Fibroblast of skin of back (primary cell): ENCODE measurements at places on chromosomes 3 and 15.

- DNase-seq = peak; percentile 89
These were observed 88.6 kb upstream of the ZNF385D start for GRCh38 chr3:21839592-21839991.

- DNase-seq = no peak
These were observed 42.9 kb downstream of the CHDH start for GRCh38 chr3:53803124-53803815.

- DNase-seq = no peak
These were observed 100.2 kb upstream of the BOC start for GRCh38 chr3:113111011-113111707.

DNA sequence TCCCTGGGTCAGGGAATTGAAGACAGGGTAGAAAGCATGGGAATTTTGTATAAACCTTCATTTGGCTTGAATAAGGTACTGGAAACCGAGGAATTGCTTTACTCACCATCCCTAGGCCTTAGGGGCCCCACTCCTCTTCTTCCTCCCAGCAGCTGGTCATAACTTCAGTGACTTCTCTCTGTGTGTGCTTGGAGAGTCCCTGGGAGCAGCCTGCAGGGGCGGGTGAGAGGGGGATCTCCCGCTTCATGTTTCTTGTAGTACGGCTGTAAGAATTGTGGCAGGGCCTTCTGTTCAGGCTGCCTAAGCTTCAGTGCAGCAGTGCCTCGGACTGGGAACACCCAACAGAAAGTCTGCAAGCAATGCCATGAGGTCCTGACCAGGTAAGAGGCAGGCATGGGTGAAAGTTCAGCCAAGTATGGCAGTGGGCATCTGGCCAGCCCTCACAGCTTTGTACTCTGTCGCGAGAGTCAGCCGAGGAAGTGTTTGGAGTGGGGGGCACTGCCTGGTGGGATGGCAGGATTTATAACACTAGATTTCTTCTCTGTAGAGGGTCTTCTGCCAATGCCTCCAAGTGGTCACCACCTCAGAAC lies 1.7 kb upstream of the DNAJC17 start:
- DNase-seq = no peak

GRCh38 chr3:20023623-20024405 lies 11.8 kb upstream of the PP2D1 start:
- no peak for DNase-seq

DNA sequence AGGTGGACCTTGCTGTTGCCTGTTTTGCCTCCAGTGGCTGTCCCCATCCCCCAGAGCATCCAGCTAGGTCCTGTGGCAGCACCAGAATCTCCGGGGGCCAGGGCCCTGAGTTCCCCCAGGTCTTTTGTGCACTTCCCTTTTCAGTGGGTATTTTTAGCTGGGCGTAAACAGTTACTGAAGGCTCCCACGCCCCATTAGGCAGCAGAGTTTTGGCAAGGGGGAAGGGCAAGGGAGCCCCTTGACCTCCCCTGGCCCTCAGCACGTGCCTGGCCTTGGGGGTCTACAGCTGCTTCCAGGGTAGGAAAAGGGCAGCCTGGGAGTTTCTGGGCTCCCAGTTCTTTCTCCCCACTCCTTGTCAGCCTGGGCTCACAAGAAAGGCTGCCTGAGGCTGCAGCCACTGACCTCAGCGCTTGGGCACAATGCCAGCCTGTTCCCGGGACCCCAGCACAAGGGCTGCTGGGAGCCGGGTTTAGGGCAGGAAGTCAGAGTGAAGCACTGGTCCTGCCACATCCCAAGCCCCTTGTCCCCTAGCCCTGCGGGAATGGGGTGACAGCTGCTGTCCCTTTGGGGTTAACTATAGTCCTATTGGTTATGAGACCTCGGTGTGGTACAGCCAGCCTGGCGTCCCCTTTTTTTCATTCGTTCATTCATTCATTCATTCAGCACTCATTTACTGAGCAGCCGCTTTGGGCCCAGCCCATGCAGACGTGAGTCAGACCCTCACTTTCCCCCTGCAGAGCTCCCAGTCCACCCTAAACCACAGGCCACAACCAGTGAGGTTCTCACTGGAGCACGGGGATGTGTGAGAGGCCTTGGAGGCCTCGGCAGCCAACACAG lies 8.4 kb downstream of the CSK start:
- peak; percentile 88 for DNase-seq

GRCh38 chr15:31848621-31849020 lies 181.7 kb upstream of the CHRNA7 start:
- no peak for DNase-seq

- DNase-seq = no peak
These were observed 47.0 kb downstream of the LRRFIP2 start for GRCh38 chr3:37127340-37127739.

DNA sequence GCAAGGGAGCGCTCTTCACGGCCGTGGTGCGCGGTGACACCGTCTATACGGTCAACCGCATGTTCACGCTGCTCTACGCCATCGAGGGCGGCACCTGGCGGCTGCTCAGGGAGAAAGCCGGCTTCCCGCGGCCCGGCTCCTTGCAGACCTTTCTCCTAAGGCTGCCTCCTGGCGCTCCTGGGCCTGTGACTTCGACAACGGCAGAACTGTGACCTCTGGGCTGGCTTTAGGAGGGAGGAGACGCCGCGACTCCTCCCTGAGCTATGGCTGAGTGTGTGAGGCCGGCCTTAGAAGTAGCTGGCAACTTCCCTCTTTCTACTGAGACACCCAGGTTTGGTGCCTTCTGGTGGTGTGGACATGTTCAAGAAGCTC lies 1.4 kb downstream of the KBTBD13 start:
- peak; percentile 57 for DNase-seq

DNA sequence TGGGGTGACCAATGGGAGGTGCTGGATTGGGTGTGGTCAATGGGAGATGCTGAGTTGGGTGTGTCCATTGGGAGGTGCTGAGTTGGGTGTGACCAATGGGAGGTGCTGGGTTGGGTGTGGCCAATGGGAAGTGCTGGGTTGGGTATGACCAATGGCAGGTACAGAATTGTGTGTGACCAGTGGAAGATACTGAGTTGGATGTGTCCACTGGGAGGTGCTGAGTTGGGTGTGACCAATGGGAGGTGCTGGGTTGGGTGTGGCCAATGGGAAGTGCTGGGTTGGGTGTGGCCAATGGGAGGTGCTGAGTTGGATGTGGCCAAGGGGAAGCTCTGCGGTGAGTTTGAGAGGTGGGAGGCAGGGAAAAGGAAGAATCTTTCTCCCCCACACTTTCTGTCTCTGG lies 250.0 kb upstream of the PROK2 start:
- no peak for DNase-seq

DNA sequence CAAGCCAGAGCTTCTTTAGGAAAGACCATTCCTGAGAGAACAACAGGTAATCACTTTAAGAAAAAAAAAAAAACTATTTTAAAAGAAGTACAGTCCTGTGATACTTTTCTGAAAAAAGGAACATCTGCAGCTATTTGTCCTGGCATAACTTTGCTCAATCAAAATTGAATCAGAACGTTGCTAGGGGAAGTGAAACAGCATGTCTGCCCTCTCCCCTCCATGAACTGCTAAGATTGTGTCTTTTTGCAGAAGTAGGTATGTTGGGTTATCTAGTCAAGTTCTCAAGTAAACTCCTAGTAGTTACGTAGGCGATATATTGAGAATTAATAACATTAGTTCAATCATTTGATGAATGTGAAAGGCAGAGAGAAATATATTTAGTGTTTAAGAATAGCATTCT lies 1013.3 kb downstream of the TUSC7 start:
- no peak for DNase-seq

DNA sequence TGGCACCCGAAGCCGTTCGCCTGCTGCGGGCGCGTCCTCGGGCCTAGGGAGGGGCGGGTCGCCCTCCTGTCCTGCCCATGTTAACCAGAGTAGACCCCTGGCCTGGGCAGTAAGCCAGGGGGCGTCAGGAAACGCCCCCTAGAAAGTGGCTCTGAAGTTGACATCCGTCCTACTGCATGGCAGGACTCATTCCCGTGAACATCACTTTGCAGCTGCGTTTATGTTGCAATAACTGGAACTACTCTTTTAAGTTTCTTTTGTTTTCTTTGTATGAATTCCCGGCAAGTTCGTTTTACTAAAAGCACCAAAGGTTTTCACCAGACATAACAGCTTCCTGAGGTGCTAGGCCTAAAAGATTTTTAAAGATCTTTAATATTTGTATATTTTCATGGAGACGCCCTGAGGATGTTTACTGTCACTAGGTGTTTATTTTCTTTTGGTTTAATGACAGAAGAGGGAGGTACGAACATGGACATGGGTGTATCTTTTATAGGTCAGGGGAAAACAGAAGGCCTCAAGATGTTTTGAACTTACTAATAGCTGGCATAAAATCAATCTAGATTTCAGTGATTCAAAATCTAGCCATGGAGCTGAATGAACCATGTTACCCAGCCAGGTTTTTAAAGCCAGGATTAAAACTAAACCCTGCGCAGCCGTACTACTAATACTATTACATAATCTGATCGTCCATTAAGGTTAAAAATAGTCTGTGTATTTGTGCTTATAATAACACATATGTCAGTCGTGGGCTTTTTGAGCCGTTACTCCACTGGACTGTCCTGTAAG lies 1.0 kb downstream of the C15orf61 start:
- peak; percentile 16 for DNase-seq

DNA sequence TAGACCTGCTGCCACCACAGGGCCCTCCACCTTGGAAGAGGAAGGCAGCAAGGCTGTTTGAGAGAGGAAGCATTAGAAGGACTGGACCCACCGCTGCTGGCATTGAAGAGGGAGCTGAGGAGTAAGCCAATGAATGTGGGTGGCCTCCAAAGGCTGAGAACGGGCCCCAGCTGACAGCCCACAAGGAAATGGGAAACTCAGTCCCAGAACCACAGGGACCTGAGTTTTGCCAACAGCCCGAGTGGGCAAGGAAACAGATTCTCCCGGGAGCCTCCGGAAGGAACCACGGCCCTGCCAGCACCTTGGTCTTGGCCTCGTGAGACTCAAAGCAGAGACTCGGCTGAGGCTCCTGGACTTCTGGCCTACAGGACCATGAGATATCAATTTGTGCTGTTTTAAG lies 95.4 kb upstream of the SNRPA1 start:
- DNase-seq = no peak

- no peak for DNase-seq
These were observed 101.3 kb downstream of the WDR76 start for GRCh38 chr15:43928152-43928551.

DNA sequence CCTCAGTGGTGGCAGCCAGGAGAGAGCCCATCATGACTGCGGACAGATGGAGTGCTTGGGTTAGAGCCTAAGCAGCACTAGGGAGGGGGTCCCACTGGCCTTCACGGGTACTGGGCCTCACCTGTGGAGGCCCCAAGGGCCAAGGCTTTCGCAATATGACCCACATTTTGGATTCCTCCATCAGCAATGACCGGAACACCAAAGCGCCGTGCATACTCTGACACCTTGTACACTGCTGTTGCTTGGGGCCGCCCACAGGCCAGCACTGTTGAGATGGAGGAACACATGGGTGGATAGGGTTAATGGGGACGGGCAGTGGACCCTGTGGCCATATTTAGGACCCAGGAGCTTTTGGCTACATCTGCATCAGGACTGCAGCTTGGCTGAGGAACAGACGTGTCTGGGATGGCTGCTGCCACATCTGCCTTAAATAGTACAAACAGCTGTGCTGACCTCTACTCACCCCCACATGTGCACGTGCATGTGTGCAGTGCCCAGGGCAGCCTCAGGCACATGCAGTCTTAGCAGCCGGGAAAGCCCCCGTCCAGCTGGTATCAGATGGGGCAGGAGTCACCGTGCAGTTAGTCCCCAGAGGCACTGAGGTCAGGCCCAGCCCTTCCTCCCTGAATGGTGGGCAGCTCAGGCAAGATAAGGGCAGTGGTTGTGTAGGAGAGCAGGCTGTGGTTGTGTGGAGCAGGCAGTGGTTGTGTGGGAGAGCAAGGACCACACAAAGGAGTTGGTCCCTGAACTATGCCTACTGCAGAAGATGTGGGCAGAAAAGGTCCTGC lies 3.3 kb downstream of the NDUFAF3 start:
- DNase-seq = no peak

GRCh38 chr15:69896606-69897005 lies 201.1 kb downstream of the TLE3 start:
- DNase-seq = peak; percentile 48

GRCh38 chr3:15919971-15920370 lies 122.2 kb upstream of the ANKRD28 start:
- no peak for DNase-seq

DNA sequence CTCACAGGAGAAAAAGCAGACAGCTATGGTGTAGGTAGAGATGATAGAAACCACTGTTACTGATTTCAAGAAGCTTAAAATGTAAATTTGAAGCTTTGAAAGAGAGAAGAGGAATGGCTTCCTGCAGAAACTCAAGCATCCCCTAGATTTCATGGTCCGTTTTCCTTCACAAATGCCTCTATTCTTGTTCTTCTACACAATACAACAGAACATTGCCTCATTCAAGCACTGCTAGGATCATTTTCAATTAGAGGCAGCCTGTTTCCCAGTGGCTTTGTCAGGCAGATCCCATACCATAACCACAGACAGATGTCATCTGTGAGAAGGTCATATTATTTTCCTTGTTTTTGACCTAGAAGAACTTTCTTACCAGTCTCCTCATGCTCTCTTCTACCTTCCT lies 77.9 kb upstream of the SPRED1 start:
- no peak for DNase-seq

DNA sequence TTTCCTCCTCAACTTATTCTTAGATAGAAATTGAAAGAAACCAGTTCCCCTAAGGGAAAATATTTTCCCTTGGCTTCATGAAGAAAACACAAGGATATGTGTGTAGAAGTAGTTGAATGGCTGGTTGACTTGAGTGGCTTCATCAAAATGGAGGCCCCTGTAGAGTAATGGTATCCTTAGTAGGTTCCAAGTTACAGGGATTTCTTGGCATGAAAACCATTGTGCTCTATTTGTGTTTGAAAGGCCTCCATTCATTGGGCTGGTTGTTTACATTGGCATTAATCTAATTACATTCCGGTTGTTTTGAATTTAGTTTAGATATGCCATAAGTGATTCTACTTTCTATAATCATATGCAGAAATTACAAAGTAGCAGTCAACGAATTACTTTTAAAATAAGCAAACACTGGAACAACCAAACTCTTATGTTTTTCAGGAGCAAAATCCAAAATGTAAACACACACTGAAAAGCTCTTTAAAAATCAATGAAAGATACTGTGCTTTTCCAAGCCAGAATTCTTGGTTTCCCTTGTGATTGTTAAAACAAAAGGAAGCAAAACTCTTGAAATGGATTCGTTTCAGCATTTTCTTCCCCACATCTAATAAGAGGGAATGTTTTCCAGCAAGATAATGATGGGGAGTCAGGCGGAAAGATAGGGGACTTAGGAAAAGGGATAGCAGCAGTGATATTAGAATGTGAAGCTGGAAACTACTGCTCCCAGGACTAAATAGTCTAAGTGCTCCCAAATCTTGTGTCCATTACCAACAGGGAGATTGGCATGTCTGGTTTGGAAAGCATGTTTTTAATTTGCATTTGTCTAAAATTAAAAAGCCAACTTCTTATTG lies 77.0 kb downstream of the EPHA3 start:
- DNase-seq = no peak

DNA sequence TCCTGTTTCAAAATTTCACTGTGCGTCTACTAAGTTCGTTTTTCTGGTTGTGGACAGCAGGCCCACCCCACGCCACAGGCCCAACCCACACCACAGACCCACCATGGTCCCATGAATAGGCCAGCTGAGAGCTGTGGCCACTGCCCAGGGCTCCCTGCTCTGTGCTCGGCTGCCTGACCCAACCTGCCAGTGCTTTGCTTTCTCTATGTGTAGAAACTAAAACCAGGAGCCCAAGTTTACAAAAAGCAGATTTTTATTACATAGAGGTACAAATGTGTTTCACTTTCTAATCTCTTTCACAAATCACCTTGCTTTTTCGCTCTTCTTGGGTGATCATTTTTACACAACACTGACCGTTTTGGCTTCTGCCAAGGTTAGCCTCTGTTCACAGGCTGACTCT lies 69.1 kb downstream of the HERC2 start:
- no peak for DNase-seq

- no peak for DNase-seq
These were observed 38.8 kb downstream of the TYRO3 start for GRCh38 chr15:41597787-41598186.
